ENCODE measurements at places on chromosomes 6 and 20.

- H3K27ac ChIP-seq, result no peak overlapping the region
- peaks cover 15% of the 10 kb centered on the region for H3K27me3 ChIP-seq
- no peaks in the 10 kb centered on the region for H3K4me1 ChIP-seq
- DNase-seq, result no peak
- no peak overlapping the region for H3K4me3 ChIP-seq
Measured at GRCh38 chr6:759729-760128, 66.8 kb upstream of the EXOC2 start.

- H3K27ac ChIP-seq, result no peak overlapping the region
- H3K27me3 ChIP-seq, result no peaks in the 10 kb centered on the region
- no peak overlapping the region for H3K4me3 ChIP-seq
Measured at GRCh38 chr20:33697129-33697528, 10.9 kb upstream of the E2F1 start.

- no peaks in the 10 kb centered on the region for H3K4me1 ChIP-seq
- H3K36me3 ChIP-seq, result no peaks in the 10 kb centered on the region
Measured at GRCh38 chr6:65999288-65999791, 292.3 kb upstream of the EYS start.

DNA sequence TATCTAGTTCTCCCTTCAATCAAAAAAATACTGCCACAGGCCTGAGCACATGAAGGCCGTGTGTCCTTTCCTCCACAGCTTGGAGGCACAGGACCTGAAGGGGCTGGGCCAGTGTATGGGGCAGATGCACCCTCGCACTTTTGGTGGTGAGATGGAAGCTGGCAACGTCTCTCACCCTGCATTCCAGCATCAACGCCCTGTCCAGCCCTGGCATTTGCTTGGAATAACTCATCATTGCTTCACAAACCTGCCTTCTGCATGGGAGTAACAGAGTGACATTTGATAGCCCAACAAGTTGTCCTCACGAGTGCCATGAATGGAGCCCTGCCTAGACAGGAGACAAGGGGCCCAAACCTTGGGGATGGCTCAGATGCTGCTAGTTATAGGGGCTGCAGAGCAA lies 257.9 kb downstream of the SMOC2 start:
- H3K36me3 ChIP-seq, result no peaks in the 10 kb centered on the region
- DNase-seq, result no peak
- H3K27ac ChIP-seq, result no peak overlapping the region
- no peak overlapping the region for H3K4me3 ChIP-seq

- H3K4me1 ChIP-seq, result peaks cover 3% of the 10 kb centered on the region
- H3K27ac ChIP-seq, result no peak overlapping the region
- DNase-seq, result no peak
Measured at GRCh38 chr20:51036827-51037531, 14.1 kb upstream of the KCNG1 start.

GRCh38 chr6:99305021-99305554 lies 44.4 kb downstream of the FAXC start:
- no peak overlapping the region for H3K4me3 ChIP-seq
- no peaks in the 10 kb centered on the region for H3K4me1 ChIP-seq
- H3K27ac ChIP-seq, result no peak overlapping the region
- peaks cover 15% of the 10 kb centered on the region for H3K27me3 ChIP-seq
- H3K36me3 ChIP-seq, result no peaks in the 10 kb centered on the region
- DNase-seq, result no peak

GRCh38 chr6:135801755-135802465 lies 49.6 kb upstream of the PDE7B start:
- peaks cover 11% of the 10 kb centered on the region for H3K4me1 ChIP-seq
- no peak overlapping the region for H3K27ac ChIP-seq
- H3K27me3 ChIP-seq, result no peaks in the 10 kb centered on the region
- no peaks in the 10 kb centered on the region for H3K36me3 ChIP-seq

DNA sequence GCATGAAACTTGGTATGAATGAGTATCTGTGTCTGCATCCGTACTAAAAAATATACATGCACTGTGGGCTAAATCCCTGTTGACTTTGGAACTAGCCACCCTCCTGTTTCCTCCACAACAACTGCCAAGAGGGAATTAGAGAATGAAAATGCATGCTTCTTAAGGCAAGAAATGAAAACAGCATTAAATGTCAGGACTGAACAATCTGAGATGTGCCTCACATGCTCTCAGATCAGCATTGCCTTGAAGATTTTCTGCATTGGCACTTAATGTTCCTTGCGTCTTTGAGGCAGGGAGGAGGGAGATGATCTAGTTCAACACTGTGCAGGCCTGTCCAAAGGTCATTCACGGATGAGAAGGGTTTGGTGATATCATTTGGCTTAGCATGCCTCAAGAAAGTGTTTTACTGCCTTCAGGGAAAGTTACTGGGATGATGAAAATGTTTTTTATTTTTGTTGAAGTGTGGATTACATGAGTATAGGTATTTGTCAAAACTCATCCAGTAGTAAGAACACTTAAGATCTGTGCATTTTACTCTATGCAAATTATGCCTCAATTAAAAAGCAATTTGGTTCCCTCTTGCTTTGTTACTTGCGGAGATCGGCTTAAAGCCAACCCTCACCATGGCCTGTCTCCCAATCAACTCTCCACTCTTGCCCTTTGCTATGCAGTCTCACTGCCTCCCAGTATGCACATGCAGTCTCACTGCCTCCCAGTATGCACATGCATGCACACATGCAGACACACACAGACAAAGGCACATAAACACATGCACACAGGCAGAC lies 47.5 kb upstream of the RIN2 start:
- no peak overlapping the region for H3K27ac ChIP-seq
- H3K36me3 ChIP-seq, result no peaks in the 10 kb centered on the region
- no peak overlapping the region for H3K4me3 ChIP-seq
- H3K27me3 ChIP-seq, result no peaks in the 10 kb centered on the region

GRCh38 chr6:40399888-40400457 lies 187.2 kb downstream of the LRFN2 start:
- H3K4me3 ChIP-seq, result no peak overlapping the region
- H3K36me3 ChIP-seq, result no peaks in the 10 kb centered on the region
- no peak for DNase-seq
- no peaks in the 10 kb centered on the region for H3K27me3 ChIP-seq
- H3K27ac ChIP-seq, result no peak overlapping the region

GRCh38 chr20:60687213-60687612 lies 564.8 kb upstream of the CDH4 start:
- no peaks in the 10 kb centered on the region for H3K27me3 ChIP-seq
- H3K4me3 ChIP-seq, result no peak overlapping the region
- no peak overlapping the region for H3K27ac ChIP-seq
- H3K36me3 ChIP-seq, result no peaks in the 10 kb centered on the region
- DNase-seq, result no peak

GRCh38 chr6:130859161-130859867 lies 32.1 kb downstream of the SMLR1 start:
- DNase-seq, result no peak
- no peak overlapping the region for H3K4me3 ChIP-seq
- no peaks in the 10 kb centered on the region for H3K36me3 ChIP-seq
- H3K27ac ChIP-seq, result no peak overlapping the region

- no peak overlapping the region for H3K27ac ChIP-seq
- H3K36me3 ChIP-seq, result no peaks in the 10 kb centered on the region
- H3K4me3 ChIP-seq, result peak overlapping the region; percentile 46
Measured at GRCh38 chr6:117264369-117264691, 1.0 kb upstream of the VGLL2 start.
